Activated CD4-positive, alpha-beta T cell treated with anti-CD3 and anti-CD28 coated beads, Interleukin-2, Interleukin-6, amounts not matched to agents 100 ng/mL and 50 ng/mL, durations not matched to agents 16 hours and 8 hours (primary cell): ENCODE measurements at places on chromosomes 1 and 21.

GRCh38 chr1:46422261-46422871 lies 28.2 kb downstream of the FAAH start:
- no peak for DNase-seq

DNA sequence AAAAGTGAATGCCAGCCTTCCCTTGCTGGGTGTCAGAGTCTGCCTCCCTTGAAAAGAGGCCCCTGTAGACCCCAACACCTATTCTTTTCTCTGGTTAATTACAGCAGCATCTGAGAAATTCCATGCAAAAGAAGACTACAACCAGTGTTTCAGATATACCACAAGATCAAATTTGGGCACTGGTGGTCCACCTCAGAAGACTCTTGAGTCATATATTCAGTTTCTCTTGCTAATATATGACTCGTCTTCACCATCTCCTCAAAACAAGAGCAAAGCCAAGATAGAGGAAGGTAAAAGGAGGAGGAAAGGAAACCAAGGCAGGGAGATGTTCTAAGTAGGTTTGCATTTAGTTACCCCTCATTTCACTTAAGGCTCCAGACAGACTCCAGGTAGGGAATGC lies 259.9 kb downstream of the ZNF648 start:
- DNase-seq, result no peak

DNA sequence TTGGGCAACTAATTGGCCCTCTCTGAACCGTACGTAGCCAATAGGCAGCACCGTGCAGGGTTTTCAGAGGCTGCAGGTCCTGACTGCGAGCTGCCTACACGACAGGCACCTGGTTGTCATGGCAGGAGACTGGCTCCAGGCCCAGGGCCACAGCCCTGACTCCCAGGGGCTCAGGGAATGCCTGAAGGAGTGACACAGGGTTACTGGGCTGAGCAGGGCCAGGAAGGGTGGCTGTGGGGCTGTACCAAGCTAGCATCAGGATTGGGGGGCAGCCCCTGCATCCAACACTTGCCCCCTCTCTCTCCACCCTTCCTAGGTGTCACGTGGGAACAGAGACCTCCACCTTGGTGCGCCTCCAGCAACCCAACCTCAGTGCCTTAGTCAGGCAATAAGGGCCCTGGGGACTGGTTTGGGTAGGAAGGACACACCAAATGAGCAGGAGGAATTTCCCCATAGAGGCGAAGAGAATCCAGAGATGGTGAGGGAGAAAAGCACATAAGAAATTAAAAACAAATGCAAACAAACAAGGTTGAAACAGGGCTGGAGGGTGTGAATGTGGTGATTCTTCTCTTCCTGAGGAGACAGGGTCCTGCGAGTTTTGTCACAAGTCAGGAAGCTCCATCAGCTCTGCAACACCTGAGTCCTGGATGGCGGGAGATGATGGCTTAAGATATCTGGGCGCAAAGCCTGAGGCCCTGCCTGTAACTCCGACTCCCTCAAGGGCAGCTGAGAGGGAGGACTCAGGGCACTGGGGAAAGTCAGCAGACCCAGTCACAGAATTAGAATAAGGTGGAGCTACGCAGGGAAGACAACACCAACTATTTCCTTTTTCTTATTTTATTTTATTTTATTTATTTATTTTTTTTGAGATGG lies 19.7 kb upstream of the RNU1-4 start:
- peak; percentile 6 for DNase-seq

- DNase-seq, result no peak
Measured at GRCh38 chr1:106465666-106466065, 590.8 kb upstream of the PRMT6 start.

GRCh38 chr1:53629101-53629691 lies 109.8 kb downstream of the GLIS1 start:
- no peak for DNase-seq
